Posterior vena cava (tissue), 2 donors: ENCODE measurements at places on chromosomes 11 and 22. TPM values are rescaled to one million over a fixed set of nuclear protein-coding genes. Genes with fewer than 3 reads are reported as not detected.

The CHST1 gene
- 5.2 TPM for total RNA-seq

The MMP11 gene
- total RNA-seq: 2.8 TPM

The GPR83 gene
- total RNA-seq: 0.05 TPM

DNA sequence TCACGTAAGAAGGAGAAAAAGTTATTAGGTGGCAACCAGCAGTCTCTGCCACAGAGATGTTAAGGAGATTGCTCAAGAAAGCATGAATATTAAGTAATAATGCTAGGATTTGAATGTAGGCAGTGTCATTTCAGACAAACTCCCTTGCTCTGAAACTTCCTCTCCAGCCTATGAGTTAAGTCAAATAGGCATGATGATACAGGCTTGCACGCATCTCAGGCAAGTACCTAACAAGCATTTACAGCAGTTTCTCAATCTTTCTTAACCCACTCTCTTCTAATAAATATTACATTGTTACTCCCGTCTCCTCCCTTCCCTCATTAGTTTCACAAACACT lies 72.7 kb downstream of the RAB38 start:
- no peak for DNase-seq

- no peak for DNase-seq
Observed at GRCh38 chr11:1838077-1838425, 730 bp upstream of the TNNI2 start.

GRCh38 chr22:24728790-24729637 lies 45.5 kb downstream of the PIWIL3 start:
- no peak for DNase-seq

DNA sequence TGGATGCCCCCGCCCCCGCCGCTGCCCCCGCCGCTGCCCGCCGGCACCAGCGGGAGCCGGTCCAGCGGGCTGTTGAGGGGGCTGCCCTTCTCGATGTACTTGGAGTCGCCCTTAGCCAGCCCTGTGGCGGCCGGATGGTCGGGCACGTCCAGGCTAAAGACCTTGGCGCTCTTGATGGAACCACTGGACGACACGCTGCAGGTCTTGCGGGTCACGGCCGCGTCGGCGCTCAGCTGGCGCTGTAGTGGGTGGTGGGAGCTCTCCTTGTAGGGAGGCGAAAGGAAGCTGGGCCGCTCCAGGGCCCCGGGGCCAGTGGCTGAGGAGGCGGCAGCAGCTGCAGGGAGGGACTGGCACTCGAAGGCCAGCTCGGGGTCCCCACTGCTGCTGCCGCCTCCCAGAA lies 53.8 kb downstream of the ELFN2 start:
- DNase-seq: no peak

DNA sequence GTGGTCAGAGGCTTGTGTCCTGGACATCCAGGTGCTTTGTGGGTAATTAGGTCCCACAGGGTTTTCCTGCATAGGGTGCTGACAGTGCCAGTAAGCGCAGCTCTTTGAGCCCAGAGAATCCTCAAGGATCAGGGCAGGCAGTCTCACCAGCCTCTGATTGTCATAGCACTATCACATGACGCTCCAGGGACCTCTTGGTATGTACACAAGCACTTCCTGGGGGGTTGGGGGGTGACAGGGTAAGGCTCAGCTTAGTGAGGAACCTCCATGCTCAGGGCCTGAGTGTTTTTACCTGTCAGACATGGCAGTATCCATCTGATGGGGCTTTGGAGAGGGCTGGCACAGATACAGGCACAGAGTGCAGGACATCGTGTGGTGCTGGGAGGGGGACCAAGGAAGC lies 27.9 kb upstream of the SUSD2 start:
- DNase-seq: no peak

DNA sequence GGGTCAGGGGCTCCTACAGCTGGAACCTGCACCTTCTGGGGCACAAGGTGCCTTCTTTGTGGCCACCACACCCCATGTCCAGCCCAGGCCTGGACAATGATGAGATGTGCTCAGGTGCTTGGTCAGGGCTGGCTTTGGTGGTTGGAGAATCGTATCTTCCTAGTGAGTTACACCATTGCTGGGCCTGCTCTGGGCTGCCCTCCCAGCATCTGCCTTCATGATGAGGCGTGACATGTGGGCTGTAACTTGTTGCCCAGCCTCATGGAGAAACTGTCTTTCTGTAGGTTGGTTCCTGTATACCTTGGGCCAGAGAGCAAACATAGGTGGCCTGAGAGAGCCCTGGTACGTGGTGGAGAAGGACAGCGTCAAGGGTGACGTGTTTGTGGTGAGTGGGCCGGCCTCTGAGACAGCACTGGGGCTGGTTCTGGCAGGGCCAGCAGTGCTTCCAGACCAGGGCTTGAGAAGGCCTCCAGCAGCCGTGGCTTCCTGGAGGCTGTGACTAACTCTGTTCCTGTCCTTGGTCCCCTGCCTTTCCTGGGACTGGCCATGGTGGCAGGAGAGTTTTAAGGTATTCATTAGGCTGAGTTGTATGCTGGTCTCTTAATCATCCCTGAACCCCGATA lies 18.1 kb downstream of the TRMU start:
- DNase-seq: no peak

DNA sequence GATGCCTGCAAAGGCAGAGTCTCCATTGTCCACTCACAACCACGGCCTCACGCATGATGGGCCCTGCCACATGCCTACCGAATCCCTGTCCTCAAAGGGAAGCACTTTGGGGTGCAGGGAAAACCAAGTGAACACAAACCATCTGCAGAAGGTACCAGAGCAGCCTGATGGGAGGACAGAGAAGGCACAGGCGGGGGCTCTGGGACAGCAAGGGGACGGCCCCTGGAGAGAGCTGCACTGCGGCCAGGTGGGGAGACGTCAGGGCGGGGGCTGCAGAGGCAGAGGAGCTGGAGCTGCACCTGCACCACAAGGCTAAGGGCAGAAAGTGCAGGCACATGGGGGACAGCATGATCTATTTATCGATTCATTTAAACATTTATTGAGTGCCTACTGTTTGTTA lies 1056.0 kb downstream of the TBC1D22A start:
- DNase-seq: no peak

DNA sequence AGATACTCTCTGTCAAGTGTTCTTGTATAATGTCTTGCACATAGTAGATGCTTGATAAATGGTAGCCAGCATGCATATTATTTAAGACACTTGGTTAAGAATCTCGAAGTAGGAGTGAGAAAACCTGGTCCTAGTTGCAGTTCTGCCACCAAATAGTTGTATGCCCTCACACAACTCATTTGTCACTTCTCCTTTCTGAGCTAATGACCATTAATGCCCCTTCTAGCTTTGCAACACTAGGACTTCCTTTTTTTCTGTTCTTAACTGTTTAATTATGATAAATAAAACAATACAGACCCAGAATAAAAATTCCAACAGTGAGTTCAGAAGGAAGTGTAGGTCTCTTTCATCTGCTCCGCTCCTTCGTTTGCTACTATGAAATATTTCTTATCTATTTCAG lies 453.6 kb downstream of the TMEM135 start:
- no peak for DNase-seq

DNA sequence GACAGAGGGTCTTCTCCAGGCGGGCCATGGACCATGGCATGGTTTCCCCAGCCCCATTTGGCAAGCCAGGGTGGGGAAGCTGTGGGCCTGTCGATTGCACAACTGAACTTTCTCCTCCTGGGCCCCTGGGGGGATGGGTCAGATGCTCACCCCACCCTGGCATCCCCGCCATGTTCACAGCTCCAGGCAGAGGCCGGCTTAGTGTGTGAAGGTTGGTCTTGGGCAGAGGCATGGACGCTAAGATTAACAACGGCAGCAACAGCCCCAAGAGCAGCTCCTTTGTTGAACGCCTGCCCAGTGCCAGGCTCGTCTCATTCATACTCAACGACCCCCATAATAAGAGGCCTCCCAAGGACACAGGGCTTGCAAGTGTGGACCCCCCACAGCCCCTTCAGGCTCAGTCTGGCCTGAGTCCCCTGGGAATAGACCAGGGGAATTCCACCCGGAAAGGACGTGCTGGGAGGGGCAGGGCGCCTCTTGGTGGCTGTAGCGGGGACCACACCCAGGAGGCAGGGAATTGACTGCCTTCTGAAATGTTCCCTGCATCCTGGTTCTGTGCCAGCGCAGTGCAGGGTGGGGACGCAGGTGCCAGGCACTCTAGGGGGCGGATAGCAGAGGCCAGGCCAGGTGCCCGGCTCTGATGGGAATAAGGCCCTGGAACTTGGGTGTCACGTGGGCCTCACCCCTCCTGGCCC lies 8.3 kb downstream of the TSPO start:
- no peak for DNase-seq

DNA sequence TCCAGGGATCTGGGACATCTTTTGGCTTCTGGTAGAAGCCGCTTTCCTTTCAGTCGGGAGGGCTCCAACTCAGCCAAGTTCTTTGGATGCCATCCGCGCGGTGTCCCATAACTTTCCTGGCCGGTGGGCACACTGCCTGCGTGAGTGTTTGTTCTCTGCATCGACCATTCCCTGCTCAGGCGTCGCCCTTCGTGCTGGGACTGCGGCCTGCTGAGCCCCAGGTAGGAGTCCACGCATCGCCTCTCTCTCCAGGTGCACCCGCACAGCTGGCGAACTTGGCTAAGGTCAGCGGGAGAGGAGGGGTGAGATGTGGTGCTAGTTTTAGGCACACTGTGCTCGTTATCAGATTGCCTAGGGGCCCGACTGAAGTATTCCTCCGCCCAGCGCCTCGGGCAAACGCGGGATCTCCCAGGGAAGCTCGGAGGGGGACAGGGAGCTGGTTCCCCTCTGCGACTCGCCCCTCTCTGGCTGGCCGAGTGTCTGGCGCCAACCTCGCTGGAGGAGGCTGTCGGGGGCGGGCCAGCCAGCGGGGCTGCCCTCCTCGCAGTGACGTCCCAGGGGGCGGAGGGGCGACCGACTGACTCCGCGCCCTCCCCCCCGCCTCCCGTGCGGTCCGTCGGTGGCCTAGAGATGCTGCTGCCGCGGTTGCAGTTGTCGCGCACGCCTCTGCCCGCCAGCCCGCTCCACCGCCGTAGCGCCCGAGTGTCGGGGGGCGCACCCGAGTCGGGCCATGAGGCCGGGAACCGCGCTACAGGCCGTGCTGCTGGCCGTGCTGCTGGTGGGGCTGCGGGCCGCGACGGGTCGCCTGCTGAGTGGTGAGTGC lies at the start of gene LAYN:
Gene LAYN, plus strand, starts transcription at position 607 of the 823 bp plus-strand sequence. Its CDS starts 124 bp downstream, at position 731.
- peak; percentile 82 for DNase-seq

- DNase-seq: no peak
Observed at GRCh38 chr11:135036488-135037297, 624.7 kb upstream of the B3GAT1 start.

DNA sequence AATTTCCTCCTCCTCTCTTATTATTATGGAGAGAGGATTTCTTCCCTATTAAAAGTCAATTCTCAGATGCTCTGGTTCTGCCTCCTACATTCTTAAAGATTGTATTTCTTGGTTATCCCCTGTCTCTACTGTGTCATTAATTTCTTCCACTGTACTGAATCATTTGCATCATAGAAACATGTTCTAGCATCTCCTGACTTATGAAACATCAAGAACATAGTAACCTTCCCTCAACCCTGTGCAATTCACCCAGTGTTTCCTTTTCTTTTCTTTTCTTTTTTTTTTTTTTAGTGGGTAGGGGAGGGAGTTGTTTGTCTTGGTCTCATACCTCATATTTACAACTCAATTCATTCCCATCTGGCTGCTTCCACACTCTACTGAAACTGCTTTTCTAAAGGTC lies 288.0 kb upstream of the PLET1 start:
- no peak for DNase-seq

GRCh38 chr11:117316197-117316961 lies at the start of gene BACE1:
BACE1 (minus strand) TSS chr11:117316256; CDS start chr11:117315795, 461 bp downstream.
- peak; percentile 94 for DNase-seq

DNA sequence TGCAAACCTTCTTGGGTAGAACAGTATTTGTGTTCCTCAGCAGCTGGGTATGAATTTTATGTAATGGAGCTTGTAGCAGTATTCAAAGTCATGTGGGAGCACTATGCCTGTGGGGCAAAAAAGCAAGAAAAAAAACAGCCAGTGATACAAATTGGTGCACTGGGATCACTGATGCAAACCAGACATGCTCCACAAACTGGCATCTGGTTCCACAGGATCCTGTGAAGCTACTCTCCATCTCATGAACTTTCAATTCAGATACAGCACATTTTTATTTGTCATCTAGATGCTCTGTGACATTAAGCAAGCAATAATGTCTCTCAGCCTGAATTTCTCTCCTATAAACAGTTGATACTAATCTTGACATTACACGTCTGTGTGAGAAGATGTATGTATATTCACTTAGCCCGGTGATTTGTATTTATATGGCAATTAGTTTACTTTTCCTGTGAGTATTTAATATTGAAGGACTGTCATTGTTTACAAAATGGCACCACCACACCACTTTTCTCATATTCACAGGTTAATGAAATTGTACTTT lies 208.5 kb upstream of the GRIA4 start:
- DNase-seq: no peak

GRCh38 chr11:94721565-94722292 lies 46.4 kb upstream of the AMOTL1 start:
- no peak for DNase-seq

DNA sequence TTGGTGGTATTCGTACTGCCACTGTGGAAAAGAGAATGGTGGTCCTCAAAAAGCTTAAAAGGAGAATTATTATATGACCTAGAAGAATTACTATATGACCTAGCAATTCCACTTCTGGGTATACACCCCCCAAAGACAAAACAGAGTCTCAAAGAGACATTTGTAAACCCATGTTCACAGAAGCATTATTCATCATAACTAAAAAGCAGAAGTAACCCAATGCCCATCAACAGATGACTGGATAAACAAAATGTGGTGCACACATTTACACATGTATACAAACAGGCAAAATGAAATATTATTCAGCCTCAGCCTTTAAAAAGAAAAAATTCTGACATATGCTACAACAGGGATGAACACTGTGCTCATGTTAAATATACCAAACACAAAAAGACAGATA lies 89.4 kb downstream of the ARHGAP32 start:
- DNase-seq: no peak

DNA sequence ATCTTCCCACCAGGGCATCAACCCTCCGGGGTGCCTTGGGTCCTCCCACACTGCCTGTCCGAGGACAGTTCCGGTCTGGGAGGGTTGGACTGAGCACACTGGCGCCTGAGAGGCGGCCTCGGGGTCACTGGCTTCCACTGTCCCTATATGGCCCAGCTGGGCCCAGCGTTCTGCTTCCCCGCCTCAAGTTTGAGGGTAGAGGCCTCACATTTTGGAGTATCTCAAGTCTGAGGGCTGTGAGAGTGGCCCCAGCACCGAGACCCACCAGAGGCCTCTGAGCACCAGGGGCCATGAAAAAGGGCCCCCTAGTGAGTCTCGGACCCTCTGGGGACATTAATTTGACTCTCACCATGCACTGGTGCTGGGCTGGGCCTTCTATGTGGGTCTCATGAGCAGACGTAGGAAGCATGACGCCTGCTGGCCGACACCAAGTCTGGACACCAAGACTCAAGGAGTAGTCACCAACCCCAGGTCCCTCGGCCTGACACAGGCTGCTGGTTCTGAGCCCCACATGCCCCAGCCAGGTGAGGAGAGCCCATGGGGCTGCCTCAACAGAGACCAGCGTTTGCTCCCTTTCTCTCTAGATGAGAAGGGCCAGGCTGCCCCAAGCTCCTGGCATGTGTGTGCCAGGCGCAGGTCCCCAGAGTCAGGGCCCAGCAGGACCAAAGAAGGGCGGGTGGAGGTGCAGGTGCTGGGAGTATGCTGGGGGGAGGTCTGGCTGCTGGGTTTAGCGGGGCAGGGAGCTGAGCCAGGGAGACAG lies 27.5 kb downstream of the ARVCF start:
- peak; percentile 79 for DNase-seq

GRCh38 chr11:73907191-73907590 lies 30.4 kb downstream of the PAAF1 start:
- DNase-seq: no peak
